ENCODE measurements at places on chromosomes 2 and 18. TPM values are rescaled to one million over a fixed set of nuclear protein-coding genes. Genes with fewer than 3 reads are reported as not detected.

The SPDYA gene
- 0.71 TPM for total RNA-seq

The PNPT1 gene
- 19.7 TPM for total RNA-seq

The FAM237A gene
- total RNA-seq: not detected

The FTCDNL1 gene
- total RNA-seq: 1.00 TPM

The CNGA3 gene
- not detected for total RNA-seq

The GPR45 gene
- total RNA-seq: not detected

The RAMP1 gene
- 10.5 TPM for total RNA-seq

The LIMS3 gene
- 5.2 TPM for total RNA-seq

The ZBTB7C gene
- under 0.01 TPM for total RNA-seq

The ATP8B1 gene
- 8.2 TPM for total RNA-seq

The RTN4 gene
- total RNA-seq: 176 TPM

The IL1R1 gene
- total RNA-seq: 193 TPM

The CDH2 gene
- total RNA-seq: 33.7 TPM

The NEU4 gene
- not detected for total RNA-seq

The TRIM43 gene
- total RNA-seq: not detected

The TBR1 gene
- total RNA-seq: not detected

The ANKRD36 gene
- 19.5 TPM for total RNA-seq

The SIGLEC15 gene
- 0.14 TPM for total RNA-seq

The CD8B gene
- not detected for total RNA-seq

The GALNT13 gene
- total RNA-seq: 17.2 TPM

The CRYGD gene
- not detected for total RNA-seq

The ANO7 gene
- total RNA-seq: 0.83 TPM

The PHLPP1 gene
- total RNA-seq: 3.0 TPM

The CD8B2 gene
- total RNA-seq: not detected

The CRYBA2 gene
- total RNA-seq: not detected

The CLEC4F gene
- total RNA-seq: not detected

The SPR gene
- 23.5 TPM for total RNA-seq

The PDE11A gene
- under 0.01 TPM for total RNA-seq

The TSPYL6 gene
- total RNA-seq: not detected

The LNPK gene
- 28.8 TPM for total RNA-seq

The TPO gene
- not detected for total RNA-seq

The CXCR1 gene
- total RNA-seq: not detected

The PFN4 gene
- total RNA-seq: 0.28 TPM

The STRADB gene
- total RNA-seq: 37.1 TPM

The EVA1A gene
- 13.4 TPM for total RNA-seq

The GPAT2 gene
- total RNA-seq: 2.3 TPM

The LYPD6 gene
- total RNA-seq: 0.57 TPM

The DSG4 gene
- total RNA-seq: not detected

The STARD6 gene
- not detected for total RNA-seq

The TUBA3E gene
- not detected for total RNA-seq

The EDAR gene
- not detected for total RNA-seq

The EVX2 gene
- total RNA-seq: under 0.01 TPM

The NEU2 gene
- not detected for total RNA-seq

The RAX gene
- not detected for total RNA-seq

The GFPT1 gene
- 63.1 TPM for total RNA-seq

The POMC gene
- total RNA-seq: 0.57 TPM

The TDRD15 gene
- not detected for total RNA-seq

The MAP2 gene
- total RNA-seq: 0.71 TPM

The COLEC11 gene
- 0.57 TPM for total RNA-seq

The GYPC gene
- 125 TPM for total RNA-seq

The ADAM17 gene
- total RNA-seq: 58.5 TPM

The HOXD13 gene
- 0.09 TPM for total RNA-seq

The CDK15 gene
- 6.6 TPM for total RNA-seq

The NCL gene
- total RNA-seq: 198 TPM

The GLI2 gene
- 11.3 TPM for total RNA-seq

The ABCG8 gene
- not detected for total RNA-seq

The CHST9 gene
- not detected for total RNA-seq

The CAPN14 gene
- under 0.01 TPM for total RNA-seq

The STPG4 gene
- total RNA-seq: 0.37 TPM
